Frontal cortex (tissue), 4 donors: ENCODE measurements at places on chromosomes 2 and 18. TPM values are rescaled to one million over a fixed set of nuclear protein-coding genes. Genes with fewer than 3 reads are reported as not detected.

TMEM18 gene
- total RNA-seq = 20.0 TPM

GCC2 gene
- 31.8 TPM for total RNA-seq

GPR75 gene
- 18.3 TPM for total RNA-seq

TAF1B gene
- total RNA-seq = 43.2 TPM

EDAR gene
- total RNA-seq = under 0.01 TPM

IL37 gene
- total RNA-seq = not detected

CHRNG gene
- not detected for total RNA-seq

TCF4 gene
- total RNA-seq = 616 TPM

TEKT4 gene
- under 0.01 TPM for total RNA-seq

EML6 gene
- 5.3 TPM for total RNA-seq

CD8B2 gene
- under 0.01 TPM for total RNA-seq

GPBAR1 gene
- not detected for total RNA-seq

CHST9 gene
- 2.4 TPM for total RNA-seq

KCNK3 gene
- 4.1 TPM for total RNA-seq

GNAL gene
- 92.9 TPM for total RNA-seq

SPATA3 gene
- not detected for total RNA-seq

VAMP5 gene
- 3.3 TPM for total RNA-seq

AKAIN1 gene
- 4.5 TPM for total RNA-seq
